Hematopoietic multipotent progenitor cell treated with erythropoietin and hydrocortisone succinate and interleukin-3 and kit ligand, for 8 days (in vitro differentiated cells): ENCODE measurements at places on chromosomes 2 and 18.

GRCh38 chr2:194383401-194383800, 1273.6 kb upstream of the SLC39A10 start:
- no peak for DNase-seq

GRCh38 chr2:95018861-95019550, 6.5 kb upstream of the MAL start:
- DNase-seq, result no peak

DNA sequence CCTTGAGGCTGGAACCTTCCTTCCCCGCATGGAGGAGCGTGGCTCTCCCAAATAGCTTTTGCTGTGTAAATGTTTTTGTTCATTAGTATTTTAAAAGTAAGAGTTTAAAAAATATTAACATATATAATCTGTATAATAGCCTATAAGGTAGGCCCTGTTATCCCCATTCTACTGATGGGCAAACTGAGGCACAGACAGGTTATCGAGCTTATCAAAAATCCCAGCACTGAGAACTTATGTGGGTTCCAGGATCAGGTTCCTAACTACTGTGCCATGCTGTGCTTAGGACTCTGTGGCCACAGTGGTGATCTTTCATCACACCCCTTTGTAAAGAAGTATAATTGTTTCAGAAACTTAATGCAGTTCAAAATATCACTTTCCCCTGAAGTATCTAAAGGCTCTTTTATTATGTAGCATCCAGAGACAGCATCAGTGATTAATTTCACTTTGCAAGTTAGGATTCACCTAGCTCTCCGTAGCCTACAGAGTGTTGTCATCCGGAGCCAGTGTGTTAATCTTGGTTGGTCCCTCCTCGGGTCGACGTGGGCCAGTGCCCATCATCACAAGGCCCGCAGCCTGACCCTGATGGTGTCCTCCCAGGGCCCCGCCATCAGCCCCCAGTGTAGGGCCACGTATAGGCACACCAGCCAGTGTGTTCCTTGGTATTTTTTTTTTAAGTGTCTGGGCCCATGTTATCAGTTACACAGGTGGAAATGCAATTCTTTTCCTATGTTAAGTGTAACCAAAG, 28.7 kb downstream of the CABLES1 start:
- no peak for DNase-seq

DNA sequence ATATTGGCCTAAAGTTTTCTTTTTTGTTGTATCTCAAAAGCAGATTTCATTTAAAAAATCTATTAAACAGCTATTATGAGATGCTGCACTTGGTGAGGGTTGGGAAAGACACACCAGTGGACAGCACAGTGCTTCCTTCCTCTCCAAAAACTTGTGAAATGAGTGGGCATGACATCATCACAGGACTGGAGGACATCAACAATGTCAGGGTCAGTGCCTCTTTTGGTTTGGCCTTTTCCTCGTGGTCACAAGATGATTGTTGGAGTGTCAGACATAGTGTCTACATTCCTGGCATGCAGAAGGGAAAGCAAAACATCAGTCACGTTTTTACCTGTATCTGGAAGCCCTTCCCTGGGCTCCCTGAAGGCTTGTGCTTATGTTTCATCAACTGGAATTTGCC, 49.6 kb downstream of the IL1R2 start:
- DNase-seq, result no peak

- peak; percentile 49 for DNase-seq
Measured at GRCh38 chr2:85243101-85244072, 84.4 kb downstream of the TGOLN2 start.

DNA sequence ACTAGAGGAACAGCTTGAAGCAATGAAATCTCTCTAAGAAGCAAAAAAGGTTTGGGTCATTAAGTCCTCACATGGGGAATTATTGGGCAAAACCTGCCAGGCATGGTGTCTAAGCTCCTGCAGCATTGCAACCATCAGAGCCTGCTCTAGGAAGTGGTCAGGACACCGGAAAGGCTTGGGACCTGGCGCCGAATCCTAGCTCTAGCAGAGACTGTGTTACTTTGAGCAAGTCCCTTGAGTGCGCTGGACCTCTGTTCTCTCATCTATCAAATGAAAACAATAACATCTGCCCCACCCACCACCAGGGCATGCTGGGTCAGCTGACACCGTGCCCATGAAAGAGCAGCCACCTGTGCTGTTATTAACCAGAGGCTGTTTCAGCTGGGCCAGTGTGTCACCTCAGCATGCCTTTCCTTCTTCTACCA, 6.3 kb downstream of the TMEM127 start:
- DNase-seq, result no peak

DNA sequence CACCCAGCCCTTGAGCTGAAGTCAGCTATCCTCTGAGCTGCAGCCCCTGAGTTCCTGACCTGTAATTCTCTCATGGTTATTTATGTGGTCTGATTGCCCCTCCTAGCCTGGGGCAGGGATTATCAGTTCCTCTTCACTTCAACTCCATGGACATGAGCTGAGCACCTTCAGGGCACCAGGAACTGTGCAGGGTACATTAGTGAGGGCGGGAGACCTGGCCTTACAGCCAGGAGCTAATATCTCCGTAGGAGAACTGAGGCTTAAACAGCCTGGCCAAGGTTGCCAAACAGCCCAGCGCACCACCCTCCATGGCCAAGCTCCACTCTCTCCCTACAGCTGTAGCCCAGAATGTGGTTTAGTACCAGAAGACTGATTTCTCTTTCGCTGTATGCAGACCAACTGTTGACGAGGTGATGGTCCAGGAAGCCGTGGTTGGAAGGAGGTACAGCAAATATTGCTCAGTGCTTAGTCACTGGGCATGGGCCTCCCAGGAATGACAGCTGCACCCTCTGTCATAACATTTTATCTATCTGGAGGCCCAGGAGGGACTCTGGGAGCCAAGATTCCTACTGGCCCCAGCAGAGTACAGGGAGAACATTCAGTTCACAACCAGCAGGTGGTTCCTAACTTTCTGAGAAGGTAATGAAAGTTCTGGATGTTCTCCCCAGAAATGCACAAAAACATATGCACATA, 228.7 kb upstream of the SIX2 start:
- no peak for DNase-seq

- peak; percentile 10 for DNase-seq
Measured at GRCh38 chr18:59631583-59632181, 65.5 kb downstream of the CCBE1 start.

GRCh38 chr2:23746141-23746863, 180.6 kb downstream of the ATAD2B start:
- DNase-seq, result no peak

DNA sequence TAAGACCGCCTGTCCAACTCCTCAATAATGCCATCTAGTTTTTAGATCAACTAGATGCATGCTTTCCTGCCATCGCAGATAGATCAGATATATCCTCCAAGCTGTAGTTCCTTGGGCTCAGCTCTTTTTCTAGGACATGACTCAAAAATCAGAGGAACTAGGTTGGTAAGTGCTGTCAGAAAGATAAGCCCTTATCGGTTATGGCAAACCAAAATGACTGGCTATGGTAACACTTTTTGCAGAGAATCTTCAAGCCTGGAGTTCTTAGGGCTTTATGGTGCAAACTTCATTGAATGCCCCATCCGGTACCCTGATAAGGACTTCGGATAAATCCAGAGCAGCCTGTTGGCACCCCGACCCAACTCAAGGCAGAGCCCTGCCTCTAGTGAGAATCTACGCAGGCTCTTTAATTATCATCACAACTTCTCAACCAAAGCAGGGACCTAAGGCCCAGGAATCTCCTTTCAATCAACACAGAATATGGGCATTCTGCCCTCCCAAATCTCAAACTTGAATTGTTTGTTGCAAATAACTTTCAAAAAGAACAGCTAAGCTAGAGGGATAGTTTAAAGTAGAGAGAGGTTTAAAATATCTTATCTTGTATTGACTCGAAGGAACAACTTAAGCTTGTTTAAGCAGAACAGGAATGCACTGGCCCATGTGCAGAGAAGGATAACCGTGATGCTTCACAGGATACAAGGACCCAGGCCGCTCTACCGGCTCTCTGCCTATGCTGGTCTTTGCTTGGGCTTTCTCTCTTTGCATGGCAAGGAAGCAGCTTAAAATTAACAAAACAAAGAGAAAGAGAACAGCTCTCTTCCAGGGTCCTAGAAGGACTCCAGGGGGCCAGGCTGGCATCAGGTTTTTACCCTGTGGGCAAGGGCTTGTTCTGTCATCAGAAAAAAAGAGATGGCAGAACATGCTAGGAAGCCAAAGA, 3.4 kb upstream of the CYP1B1 start:
- DNase-seq, result peak; percentile 78

GRCh38 chr2:151292141-151292540, 2.7 kb upstream of the NMI start:
- DNase-seq, result peak; percentile 82

DNA sequence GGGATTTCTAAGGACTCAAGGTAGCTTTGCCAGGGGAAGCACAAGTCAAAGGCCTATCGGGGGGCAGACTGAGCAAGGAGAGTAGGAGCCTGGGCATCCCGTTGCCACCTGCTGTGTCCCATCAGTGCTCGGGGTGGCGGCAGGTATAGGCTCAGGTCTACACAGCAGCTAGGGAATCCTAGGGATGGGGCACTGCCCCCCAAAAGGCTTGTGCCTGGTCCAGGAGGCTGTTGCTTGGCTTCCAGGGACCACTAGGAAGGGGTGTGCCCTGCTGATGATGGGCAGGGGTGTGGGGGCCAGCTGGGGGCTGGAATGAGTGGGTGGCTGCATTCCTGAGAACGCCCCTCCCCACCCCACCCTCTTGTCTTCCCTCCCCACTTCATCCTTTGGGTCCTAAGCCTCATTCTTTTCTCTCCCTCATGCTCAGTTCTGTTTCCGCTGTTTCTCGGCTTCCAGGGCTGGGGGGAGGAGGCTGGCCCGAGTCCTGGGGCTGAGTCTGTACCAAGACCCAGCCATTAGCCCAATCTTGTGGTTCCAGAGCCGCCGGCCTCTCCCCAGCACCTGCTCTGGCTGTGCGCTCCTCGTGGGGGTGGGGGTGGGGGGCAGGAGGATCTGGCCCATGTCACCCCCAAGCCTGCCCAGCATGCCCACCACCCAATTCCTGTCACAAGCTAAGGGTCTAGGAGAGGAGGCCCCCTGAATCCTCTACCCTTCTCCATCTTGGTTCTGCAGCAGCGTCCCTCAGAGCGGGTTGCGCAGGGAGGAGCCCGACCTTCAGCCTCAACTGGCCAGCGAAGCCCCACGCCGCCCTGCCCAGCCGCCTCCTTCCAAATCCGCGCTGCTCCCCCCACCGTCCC, 12.8 kb downstream of the SPEG start:
- DNase-seq, result no peak

- DNase-seq, result no peak
Measured at GRCh38 chr18:78960709-78961108, 18.9 kb upstream of the SALL3 start.

DNA sequence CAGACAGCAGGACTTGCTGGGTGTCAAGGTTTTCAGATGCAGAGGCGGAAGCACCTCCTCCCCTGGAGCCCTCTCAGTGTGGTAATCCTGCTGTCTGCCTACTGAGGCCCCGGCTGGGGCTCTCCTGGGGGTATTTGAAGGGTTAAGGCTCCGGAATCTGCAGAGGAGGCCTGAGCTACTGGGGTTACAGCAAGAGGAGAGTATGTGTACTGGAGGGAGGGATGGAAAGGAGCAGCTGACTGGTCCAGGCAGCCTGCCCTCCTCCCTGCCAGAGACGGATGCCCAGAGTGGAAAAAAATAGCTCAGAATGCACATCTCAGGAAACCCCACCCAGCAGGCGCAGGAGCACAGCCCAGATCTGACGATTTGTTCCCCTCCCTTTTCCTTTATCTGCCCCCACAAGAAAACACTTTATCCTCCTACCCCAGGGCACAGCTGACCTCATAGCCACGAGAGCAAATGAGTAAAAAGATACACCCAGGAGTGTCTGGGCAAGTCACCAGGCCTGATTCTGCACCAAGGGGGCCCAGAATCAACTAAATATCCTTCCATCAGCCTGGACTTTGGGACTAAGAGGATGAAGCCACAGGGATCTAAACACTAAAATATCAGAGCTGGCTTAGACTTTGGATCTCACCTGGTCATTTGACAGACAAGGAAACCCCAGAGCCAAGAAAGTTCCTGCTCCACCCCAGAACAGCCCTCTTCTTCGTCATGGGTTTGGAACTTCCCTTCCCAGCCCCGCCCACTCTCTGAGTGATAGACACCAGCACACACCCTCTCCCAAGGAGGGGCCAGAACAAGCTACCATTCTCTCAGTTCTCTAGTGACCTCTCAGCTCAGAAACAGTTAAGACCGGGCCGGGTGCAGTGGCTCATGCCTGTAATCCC, 5.5 kb downstream of the TMBIM1 start:
- peak; percentile 100 for DNase-seq

- no peak for DNase-seq
Measured at GRCh38 chr2:176483476-176483875, 214.2 kb downstream of the MTX2 start.

- DNase-seq, result no peak
Measured at GRCh38 chr2:205827809-205828365, 145.6 kb downstream of the NRP2 start.

GRCh38 chr2:12890066-12890465, 173.3 kb downstream of the TRIB2 start:
- no peak for DNase-seq

- DNase-seq, result no peak
Measured at GRCh38 chr2:72731116-72731515, 94.7 kb downstream of the EXOC6B start.

- DNase-seq, result no peak
Measured at GRCh38 chr2:230231251-230231650, 5.7 kb downstream of the SP140 start.

- DNase-seq, result no peak
Measured at GRCh38 chr2:203692031-203692710, 14.3 kb upstream of the CD28 start.

DNA sequence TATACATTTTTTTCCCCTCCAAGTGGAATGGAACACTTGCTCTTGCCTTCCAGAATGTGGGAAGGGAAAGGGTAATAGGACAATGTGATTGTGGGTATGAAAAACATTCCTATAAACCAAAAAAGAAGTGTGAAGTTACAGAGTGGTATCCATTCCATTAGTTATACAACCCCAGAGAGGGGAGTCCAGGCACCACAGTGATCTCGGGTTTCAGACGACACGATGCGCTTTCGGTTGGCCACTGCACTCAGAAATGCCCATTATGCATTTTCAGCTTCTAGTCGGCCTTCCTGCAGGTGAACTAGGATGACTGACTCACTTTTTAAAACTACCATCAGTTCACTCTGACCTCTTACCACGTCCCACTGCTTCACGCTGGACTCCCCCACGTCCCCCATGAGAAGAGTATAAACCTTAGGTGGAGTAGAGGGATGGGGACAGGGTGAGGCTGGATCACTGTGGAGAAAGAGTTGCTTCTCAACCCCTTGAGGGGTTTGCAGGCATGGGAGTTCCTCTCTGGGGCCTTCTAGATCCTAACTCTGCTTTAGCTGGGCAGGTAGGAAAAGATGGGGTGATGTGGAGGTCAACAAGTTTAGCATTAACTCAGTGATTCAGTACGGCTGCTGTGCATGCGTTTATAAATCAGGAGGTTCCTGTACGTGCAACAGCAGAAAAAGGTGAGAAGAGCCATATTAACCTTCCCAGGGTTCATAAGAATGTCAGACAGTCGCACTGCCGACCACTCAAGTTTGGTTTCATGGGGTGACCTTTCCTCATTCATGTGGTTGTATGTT, 50.5 kb downstream of the ZNF532 start:
- no peak for DNase-seq

- no peak for DNase-seq
Measured at GRCh38 chr2:43312755-43313641, 86.6 kb upstream of the ZFP36L2 start.

GRCh38 chr2:15868704-15869103, 71.6 kb upstream of the MYCN start:
- DNase-seq, result no peak
